GM12865 (cell line): ENCODE measurements at places on chromosomes 3 and 15.

DNA sequence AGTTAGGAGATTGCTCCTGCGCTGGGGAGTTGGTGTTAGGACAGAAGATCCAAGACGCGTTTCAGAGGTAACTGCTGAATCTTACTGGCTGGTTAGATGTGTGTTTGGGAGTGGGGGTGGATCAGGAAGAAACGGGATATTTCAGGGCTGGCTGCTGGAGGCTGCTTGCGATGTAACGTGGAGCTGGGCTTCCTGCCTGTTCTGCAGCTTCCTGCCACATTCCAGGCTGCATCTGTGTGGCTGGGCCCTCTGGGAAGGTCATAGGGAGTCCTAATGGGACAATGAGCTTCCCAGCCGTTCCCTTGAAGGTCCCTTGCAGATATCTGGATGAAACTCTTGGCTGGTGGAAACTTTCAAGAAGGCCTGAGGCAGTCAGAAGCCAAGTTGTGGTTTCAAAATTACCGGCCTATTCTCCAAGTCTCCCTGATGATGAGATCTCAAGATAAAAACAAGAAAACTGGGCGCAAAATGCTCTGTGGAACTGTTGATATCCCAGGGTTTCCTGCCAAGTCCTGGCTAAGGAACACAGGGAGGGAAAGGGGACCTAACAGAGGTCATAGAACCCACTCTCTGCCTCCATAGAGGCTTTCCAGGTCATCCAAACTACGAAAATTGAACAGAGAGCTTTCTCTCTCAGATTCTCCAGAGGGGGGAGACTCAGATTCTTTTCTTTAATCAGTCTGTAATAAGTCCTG, 67.0 kb downstream of the NOX5 start:
- DNase-seq, result no peak

- no peak for DNase-seq
Measured at GRCh38 chr3:105767776-105768175, 101.0 kb downstream of the CBLB start.

DNA sequence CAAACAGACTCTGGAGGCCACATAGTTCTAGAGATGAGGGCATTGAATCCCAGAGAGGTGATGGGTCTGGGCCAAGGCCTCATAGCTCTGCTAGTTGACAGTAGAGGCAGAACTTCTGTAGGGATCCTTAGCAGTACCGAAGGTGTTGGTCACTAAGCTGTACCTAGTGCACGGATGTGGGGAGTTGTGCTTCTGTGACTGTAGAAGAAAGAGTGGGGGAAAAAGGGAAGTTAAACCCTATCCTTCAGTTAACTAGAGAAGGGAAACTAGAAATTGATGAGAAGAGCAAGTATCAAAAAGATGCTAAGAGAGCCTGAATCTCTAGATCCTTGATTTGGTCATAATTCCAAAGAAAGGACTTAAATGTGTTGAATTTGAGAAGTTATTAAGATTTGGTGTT, 186.7 kb downstream of the NFKBIZ start:
- DNase-seq, result peak; percentile 60

DNA sequence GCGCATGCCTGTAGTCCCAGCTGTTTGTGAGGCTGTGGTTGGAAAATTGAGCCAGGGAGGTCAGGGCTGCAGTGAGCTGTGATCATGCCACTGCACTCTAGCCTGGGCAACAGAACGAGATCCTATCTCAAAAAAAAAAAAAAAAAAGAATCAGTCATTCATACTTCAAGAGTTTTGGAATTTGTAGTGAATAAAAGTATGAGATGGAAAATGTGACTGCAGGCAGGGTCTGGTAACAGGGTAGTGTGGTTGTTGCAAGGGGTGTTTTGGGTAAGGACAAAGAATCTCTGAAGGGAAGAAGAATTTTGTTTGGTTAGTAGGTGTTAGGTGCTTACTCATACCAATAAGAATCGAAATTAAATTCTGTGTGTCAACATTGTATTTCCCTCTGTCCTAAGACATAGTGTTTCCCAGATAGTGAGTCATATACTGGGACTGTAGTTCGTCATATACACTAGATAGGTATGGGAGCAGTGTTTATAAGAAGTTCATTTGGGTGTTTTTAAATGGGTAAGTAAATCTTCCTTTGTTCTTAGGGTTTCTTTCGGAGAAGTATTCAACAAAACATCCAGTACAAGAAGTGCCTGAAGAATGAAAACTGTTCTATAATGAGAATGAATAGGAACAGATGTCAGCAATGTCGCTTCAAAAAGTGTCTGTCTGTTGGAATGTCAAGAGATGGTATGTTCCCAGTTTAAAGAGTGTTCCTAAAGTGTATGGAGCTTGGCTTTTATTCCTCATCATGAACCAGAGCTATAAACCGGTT, 14.2 kb downstream of the NR1D2 start:
- no peak for DNase-seq
